Activated CD4-positive, alpha-beta memory T cell treated with anti-CD3 and anti-CD28 coated beads for 36 hours (primary cell): ENCODE measurements at places on chromosomes 2 and 18. TPM values are rescaled to one million over a fixed set of nuclear protein-coding genes. Genes with fewer than 3 reads are reported as not detected.

Gene PSMG2
- total RNA-seq, result 119 TPM

DNA sequence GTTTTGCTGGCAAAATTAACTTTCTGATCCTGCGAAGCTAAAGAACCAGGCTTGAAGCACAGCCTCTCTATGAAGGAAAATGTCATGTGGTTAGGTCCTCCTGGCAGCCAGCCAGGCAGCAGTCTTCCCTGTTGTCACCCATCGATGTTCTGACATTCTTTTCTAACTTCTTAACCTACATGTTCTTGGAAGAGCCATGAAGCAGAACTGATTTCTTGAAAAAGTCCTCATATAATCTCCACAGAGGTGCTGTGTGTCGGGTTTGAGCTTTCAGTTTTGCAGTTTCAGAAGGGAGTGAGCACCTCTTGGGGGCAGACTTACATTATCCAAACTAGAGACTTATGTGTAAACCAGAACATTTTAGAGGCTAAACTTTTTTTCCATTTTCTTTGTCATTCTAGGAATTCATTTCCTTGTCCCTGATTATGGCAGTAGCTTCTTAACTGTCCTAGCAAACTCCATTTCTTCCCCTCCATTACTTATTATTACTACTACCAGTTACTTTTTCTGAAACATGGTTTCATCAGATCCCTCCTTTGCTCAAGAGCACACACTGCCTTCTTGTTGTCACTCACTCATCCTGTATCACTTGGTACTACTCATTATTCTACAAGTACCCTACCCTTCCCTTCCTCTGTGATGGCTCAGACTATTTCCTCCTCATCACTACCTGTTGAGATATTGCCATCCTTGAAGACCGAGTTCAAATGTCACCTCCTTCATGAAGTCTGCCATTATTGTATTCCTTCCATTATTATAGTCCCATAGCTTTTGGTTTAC lies 31.1 kb downstream of the DOK1 start:
- H3K4me1 ChIP-seq, result peaks cover 27% of the 10 kb centered on the region
- H3K27me3 ChIP-seq, result no peaks in the 10 kb centered on the region
- peak overlapping the region; percentile 37 for H3K4me3 ChIP-seq
- no peaks in the 10 kb centered on the region for H3K36me3 ChIP-seq
- DNase-seq, result peak; percentile 37

- no peak overlapping the region for H3K4me3 ChIP-seq
- no peak for DNase-seq
- H3K4me1 ChIP-seq, result peaks cover 32% of the 10 kb centered on the region
Observed at GRCh38 chr2:68784915-68785314, 50.3 kb downstream of the ARHGAP25 start.

- H3K27ac ChIP-seq, result peak overlapping the region; percentile 91
- peaks cover 2% of the 10 kb centered on the region for H3K36me3 ChIP-seq
- peak; percentile 29 for DNase-seq
- H3K4me1 ChIP-seq, result peaks cover 72% of the 10 kb centered on the region
Observed at GRCh38 chr2:38652431-38653273, 13.3 kb upstream of the GALM start.

GRCh38 chr2:182033449-182033848 lies 47.8 kb downstream of the PPP1R1C start:
- H3K4me1 ChIP-seq, result no peaks in the 10 kb centered on the region
- no peaks in the 10 kb centered on the region for H3K36me3 ChIP-seq
- no peak for DNase-seq
- H3K27me3 ChIP-seq, result peaks cover 6% of the 10 kb centered on the region

GRCh38 chr2:232744963-232745362 lies 31.4 kb downstream of the KCNJ13 start:
- H3K27me3 ChIP-seq, result no peaks in the 10 kb centered on the region
- peaks cover 20% of the 10 kb centered on the region for H3K4me1 ChIP-seq
- H3K27ac ChIP-seq, result no peak overlapping the region
- no peak for DNase-seq

DNA sequence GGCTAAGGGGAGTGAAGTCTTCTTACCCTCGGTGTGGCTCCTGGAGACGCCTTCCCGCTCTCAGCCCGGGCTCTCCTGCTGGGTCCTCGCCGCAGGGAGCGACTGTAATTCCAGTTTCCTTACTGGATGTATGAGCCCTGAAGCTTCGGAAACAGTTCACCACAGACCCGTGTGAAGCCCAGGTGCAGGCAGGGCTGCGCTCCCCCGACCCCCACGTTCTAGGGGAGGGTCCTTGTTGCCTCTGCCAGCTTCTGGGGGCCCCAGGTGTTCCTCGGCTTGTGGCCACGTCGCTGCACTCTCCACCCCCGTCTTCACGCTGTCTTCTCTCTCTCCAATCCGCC lies 5.1 kb upstream of the ASB1 start:
- peaks cover 2% of the 10 kb centered on the region for H3K36me3 ChIP-seq
- H3K4me3 ChIP-seq, result no peak overlapping the region
- peaks cover 6% of the 10 kb centered on the region for H3K4me1 ChIP-seq

Gene CPLX4
- total RNA-seq, result not detected

DNA sequence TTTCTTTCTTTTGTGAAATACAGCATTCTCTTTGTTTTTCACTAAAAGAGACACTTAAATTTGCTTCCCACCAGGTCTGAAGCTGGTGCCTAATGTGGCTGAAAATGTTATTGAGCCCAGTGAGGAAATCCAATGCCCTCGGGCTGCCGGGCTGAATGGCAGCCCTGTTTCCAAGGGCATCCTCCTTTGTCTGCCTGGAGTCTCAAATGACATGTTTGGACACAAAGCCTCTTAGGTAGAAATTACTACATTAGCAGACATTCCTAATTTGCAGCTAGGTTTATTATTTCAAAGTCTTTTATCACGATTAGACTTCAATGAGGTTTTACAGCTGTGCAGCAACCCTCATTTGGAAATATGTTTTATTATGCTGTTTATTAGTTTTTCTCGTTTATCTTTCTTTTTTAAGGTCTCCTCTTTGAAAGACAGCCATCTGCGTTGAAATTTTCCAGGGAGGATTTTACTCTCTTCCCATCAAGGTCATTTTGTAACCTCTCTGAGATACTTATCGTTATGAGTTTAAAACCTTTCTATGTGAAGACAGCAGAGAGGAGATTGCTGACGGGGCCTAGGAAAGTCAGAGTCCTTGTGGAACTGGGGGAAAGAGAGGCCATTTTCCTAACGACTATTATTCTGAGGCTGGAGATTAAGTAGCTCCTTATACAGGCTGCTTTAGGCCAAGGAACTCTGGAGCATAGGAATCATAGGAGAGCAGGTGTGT lies 59.0 kb upstream of the ZNF532 start:
- peaks cover 6% of the 10 kb centered on the region for H3K4me1 ChIP-seq
- no peak overlapping the region for H3K4me3 ChIP-seq
- no peak for DNase-seq
- H3K36me3 ChIP-seq, result no peaks in the 10 kb centered on the region

DNA sequence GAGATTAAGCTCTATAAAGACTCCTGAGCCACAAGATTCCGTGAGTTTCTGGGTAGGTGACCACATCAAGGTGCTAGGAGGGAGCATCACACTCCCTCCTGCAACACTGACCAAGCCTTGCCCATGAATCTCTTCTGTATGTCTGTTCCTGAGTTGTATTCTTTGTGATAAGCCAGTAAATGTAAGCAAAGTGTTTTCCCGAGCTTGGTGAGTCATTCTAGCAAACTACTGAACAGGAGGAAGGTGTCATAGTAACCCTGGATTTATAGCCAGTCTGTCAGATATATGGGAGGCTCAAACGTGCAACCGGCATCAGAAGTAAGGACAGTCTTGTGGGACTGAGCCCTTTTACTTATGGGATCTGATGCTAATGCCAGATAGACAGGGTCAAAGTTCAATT lies 346.1 kb upstream of the KYNU start:
- no peaks in the 10 kb centered on the region for H3K4me1 ChIP-seq
- H3K27me3 ChIP-seq, result no peaks in the 10 kb centered on the region
- H3K4me3 ChIP-seq, result no peak overlapping the region

- DNase-seq, result no peak
- H3K4me1 ChIP-seq, result peaks cover 3% of the 10 kb centered on the region
Observed at GRCh38 chr2:207385076-207385475, 144.7 kb upstream of the CREB1 start.

DNA sequence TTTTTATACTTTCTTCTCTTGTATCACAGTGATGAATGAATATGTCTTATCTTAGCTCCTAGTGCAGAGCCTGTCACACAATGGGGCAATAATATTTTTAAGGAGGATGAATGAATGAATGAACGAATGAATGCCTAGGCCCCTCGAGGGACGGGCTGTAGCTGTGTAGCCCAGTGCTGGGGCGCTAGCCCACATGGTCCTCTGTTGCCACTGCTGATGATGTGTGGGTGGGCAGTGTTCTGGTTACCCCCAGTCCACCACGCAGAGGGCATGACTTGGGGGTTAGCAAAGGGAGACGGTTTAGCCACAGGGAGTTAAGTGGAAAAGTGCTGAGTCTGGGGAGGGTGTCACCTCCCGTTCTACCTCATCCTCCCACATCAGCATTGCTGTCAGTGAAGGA lies 134.2 kb downstream of the SMAD7 start:
- H3K4me3 ChIP-seq, result no peak overlapping the region
- H3K27ac ChIP-seq, result no peak overlapping the region
- no peaks in the 10 kb centered on the region for H3K27me3 ChIP-seq
- H3K4me1 ChIP-seq, result peaks cover 64% of the 10 kb centered on the region
- no peaks in the 10 kb centered on the region for H3K36me3 ChIP-seq

DNA sequence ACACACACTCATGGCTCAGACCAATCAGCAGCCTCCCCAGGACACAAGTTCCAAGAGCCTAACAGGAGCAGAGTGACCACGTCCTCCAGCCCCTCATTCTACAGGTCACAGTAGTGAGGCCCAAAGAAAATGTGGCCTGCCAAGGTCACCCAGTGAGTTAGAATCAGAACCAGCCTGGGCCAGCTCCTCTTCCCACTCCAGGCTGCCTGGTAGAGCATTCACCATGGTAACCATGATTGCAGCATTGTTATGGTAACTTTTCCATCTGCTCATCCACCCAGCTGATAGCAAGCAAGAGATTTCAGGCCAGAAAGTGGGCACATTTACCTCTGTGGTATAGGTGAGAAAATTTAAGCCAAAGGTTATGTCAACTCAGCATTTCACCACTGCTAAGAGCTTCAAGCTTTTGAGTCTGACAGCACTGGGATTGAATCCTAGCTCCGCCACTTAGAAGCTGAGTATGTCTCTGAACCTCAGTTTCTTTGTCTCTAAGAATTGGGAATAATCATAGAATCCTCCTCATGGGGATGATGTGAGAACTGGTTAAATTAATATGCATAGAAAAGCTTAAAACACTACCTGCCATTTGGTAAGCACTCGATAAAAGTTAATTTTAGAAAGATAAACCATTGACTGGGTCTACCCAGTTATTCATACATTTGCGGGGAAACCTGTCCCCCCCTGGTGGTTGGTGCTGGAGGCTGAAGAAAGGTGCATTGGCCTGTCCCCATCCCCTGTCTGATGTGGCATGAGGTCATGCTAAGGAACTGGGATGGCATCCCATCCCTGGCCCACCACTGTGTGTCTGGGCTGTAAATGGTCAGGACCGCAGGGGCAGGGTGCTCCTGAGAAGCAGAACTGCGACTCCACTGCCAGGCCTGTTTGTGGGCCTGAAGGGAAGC lies 181.5 kb downstream of the KLHL29 start:
- no peaks in the 10 kb centered on the region for H3K36me3 ChIP-seq
- peak; percentile 49 for DNase-seq
- H3K27ac ChIP-seq, result no peak overlapping the region
- H3K4me1 ChIP-seq, result no peaks in the 10 kb centered on the region
- H3K4me3 ChIP-seq, result no peak overlapping the region
- no peaks in the 10 kb centered on the region for H3K27me3 ChIP-seq

DNA sequence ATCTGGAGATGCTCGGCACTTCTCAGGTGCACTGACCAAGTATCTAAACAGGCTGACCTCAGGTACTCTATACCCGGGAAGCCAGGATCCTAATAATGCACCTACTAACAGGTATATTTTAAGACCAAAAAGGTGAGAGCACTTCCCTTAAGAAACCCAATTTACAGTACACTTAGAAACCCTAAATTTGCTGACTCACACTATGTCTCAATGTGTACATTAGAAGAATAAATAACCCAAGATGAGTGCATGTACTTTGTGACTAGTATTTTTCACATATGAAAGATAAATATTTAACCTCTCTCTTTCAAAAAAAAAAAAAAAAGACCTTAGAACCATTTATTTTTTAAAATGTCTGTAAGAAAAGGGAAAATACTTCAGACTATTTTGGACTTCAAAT lies 118.8 kb downstream of the ZNF516 start:
- no peak overlapping the region for H3K27ac ChIP-seq
- no peak overlapping the region for H3K4me3 ChIP-seq
- peaks cover 1% of the 10 kb centered on the region for H3K27me3 ChIP-seq

DNA sequence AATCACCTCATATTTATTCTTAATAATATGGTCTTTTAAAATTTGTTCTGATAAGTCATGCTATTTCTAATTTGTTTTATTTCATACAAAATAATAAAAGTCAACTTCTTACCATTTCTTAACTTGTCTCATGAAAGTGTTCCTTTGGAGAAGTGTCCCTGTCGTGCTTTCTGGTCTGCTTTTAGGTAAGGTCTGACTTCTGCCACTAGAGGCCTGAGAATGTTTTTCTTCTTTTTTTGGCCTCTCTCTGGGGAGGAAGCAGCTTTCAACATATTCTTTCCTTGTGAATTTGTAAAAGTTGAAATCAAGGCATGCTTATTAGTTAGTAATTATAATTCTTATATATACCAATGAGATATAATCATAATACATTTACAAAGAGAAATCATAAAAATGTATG lies 39.4 kb downstream of the MAP2 start:
- DNase-seq, result no peak
- H3K36me3 ChIP-seq, result no peaks in the 10 kb centered on the region
- H3K4me1 ChIP-seq, result no peaks in the 10 kb centered on the region
- H3K27me3 ChIP-seq, result no peaks in the 10 kb centered on the region

Gene TPO
- not detected for total RNA-seq

DNA sequence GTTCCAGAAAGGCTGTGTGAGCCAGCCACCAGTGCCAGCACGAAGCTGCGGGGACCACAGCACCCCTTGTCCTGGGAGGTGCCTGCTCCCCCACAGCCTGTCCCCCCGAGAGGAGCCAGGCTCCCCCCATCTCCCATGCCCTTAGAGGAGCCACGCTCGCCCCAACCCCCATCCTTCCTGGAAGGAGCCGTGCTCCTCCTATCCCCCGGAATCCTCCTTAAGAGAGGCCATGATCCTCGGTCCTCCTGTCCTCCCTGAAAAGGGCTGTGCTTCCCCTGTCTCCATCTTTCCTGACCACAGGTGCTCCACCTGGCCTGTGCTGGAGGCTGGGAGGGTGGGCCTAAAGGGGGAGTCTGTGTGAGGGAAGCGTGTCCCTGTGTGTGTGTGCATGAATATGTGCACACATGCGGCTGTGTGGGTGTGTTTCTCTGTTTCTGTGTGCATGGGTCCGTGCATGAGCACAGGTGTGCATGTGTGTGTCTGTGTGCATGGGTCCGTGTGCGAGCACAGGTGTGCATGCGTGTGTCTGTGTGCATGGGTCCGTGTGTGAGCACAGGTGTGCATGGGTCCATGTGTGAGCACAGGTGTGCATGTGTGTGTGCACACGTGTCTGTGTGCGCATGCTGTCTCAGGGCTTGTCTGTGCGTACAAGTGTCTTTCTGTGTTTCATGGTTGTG lies 80.3 kb downstream of the RTP5 start:
- no peaks in the 10 kb centered on the region for H3K36me3 ChIP-seq
- peaks cover 2% of the 10 kb centered on the region for H3K4me1 ChIP-seq
- H3K4me3 ChIP-seq, result no peak overlapping the region
- DNase-seq, result no peak
- H3K27me3 ChIP-seq, result no peaks in the 10 kb centered on the region
- no peak overlapping the region for H3K27ac ChIP-seq

Gene TXNDC2
- total RNA-seq, result not detected
